GM12878 (cell line): ENCODE measurements at places on chromosomes 12 and 14. TPM values are rescaled to one million over a fixed set of nuclear protein-coding genes. Genes with fewer than 3 reads are reported as not detected.

The KRT82 gene
- not detected in 2 replicates for total RNA-seq

The SLC8A3 gene
- total RNA-seq, result 0.15 and 0.32 TPM in 2 replicates

The HNF1A gene
- total RNA-seq, result 0.10 TPM in 1 of 2 replicates, not detected in the other

DNA sequence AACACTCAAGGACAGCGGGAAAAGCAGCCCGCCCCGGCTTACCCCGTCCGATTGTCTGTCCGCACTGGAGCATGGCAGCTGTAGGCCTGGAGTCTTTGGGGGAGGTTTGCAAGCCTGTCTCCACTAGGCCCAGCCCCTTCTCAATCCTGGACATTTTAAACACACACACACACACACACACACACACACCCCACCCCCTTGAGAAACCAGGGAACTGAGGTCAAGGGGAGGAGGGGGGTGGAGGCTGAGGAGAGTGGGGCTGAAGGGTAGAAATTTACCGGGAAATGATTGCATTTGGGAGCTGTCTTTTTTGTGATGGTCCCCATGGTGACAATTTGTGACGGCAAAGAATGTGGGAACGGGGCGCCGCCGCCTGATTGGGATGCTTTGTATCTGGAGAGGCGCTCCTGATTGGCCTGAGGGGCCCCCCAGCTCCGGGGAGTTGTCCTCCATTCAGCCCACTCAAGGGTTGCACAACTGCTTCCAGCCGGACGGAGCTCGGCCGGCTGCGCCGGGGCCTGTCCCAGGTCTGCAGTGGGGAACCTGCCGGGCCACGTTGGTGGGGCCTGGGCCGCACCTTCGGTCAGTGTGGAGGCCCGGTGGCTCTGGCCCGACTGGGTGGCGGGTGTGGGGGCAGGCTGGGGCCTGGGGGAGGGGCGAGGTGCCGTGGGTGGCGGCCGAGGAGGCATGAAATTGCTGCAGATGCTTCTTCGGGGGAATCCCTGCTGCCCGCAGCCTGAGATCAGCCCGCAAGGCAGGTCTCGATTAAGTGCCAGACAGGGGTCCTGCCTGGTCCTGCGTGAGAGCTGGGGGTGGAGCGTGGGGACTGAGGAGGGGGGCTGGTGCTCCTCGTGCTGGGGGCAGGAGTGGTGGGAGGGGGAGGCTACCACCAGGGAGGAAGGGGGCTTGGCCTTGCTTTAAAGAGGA, at the start of gene FAM181A:
TSS of gene FAM181A (plus strand) at position 472 of the 927 bp plus-strand sequence. CDS start 942 bp downstream, outside the sequence.
- H3K27me3 ChIP-seq, result peaks cover 3% of the 10 kb centered on the region
- DNase-seq, result no peak
- no peak within 1 kb of the TSS for H3K4me3 ChIP-seq
- H3K36me3 ChIP-seq, result no peaks in the 10 kb centered on the region

DNA sequence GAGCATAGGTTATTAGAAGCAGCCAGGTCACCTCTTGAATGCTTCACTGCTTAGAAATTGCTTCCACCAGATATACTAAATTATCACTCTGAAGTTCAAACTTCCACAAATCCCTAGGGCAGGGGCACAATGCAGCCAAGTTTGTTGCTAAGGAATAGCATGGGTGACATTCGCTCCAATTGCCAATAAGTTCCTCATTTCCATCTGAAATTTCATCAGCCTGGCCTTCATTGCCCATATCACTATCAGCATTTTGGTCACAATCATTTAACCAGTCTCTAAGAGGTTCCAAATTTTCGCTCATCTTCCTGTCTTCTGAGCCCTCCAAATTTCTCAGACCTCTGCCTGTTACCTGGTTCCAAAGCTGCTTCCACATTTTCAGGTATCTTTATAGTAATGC, 356.1 kb downstream of the DAD1 start:
- H3K36me3 ChIP-seq, result no peaks in the 10 kb centered on the region
- H3K27ac ChIP-seq, result no peak overlapping the region
- no peak overlapping the region for H3K4me3 ChIP-seq
- no peak for DNase-seq

DNA sequence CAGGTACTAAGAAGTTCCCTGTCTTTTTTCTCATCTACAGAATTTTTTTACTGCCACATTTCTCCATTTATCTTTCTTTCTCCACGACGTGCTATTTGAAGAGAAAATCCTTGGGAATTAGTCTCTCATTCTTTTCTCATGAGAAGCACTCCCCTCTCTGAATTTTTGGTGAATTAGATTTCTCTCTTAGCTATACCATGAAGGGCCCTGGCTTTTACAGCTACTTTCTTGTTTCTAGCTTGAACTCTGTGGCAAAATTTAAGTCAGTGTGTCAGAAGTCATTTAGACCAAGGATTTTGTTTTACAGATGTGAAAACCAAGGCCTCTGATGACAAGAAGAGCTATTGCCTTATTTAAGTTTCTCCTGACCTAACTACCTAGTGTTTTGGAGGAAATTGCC, 213.1 kb downstream of the AEBP2 start:
- H3K36me3 ChIP-seq, result no peaks in the 10 kb centered on the region
- H3K4me3 ChIP-seq, result no peak overlapping the region
- H3K27me3 ChIP-seq, result no peaks in the 10 kb centered on the region
- DNase-seq, result no peak
- no peaks in the 10 kb centered on the region for H3K4me1 ChIP-seq

GRCh38 chr12:49388682-49389386, 21.6 kb downstream of the SPATS2 start:
- no peak for DNase-seq
- H3K4me3 ChIP-seq, result no peak overlapping the region
- H3K4me1 ChIP-seq, result no peaks in the 10 kb centered on the region
- H3K36me3 ChIP-seq, result peaks cover 19% of the 10 kb centered on the region; the same call in 1 of the 2 replicates

DNA sequence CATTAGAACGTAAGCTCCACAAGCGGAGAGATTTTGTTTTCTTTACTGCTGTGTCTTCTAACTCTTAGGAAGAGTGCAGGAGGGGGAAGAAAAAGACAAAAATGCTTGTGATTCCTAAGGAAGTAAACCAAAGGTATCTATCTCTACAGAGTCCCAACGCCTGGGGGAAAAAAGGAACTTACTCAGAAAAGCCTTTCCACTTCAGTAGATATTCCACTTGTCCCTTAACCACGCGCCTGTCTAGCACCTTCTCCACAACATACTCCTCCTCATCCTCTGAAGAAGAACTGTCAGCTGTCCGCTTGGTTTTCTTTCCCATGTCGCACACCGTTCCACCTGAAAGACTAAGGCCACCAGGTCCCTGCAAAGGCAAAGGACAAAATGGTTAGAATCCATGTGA, 22.6 kb downstream of the CBX5 start:
- H3K4me3 ChIP-seq, result no peak overlapping the region
- H3K27me3 ChIP-seq, result no peaks in the 10 kb centered on the region
- peaks cover 2% of the 10 kb centered on the region; the same call in 1 of the 2 replicates for H3K36me3 ChIP-seq
- no peak overlapping the region for H3K27ac ChIP-seq
- H3K4me1 ChIP-seq, result peaks cover 17% of the 10 kb centered on the region

GRCh38 chr12:68293347-68293746, 38.8 kb downstream of the MDM1 start:
- H3K4me1 ChIP-seq, result peaks cover 7% of the 10 kb centered on the region
- no peaks in the 10 kb centered on the region for H3K27me3 ChIP-seq
- H3K36me3 ChIP-seq, result no peaks in the 10 kb centered on the region
- no peak overlapping the region for H3K27ac ChIP-seq

DNA sequence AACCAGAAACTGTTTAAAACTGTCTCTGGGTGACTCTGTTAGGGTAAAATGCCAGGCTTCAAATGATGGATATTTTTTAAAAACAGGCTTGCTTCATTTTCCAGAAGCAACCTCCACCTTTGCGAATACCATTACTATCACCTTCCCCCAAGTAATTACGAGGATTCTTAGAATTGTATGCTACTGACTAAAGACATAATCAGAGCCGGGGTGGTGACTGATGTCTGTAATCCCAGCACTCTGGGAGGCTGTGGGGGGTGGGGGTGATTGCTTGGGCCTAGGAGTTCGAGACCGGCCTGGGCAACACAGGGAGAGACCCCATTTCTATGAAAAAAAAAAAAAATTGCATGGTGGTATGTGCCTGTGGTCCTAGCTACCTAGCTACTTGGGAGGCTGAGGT, 38.3 kb downstream of the FGD6 start:
- no peak overlapping the region for H3K4me3 ChIP-seq
- H3K4me1 ChIP-seq, result peaks cover 10% of the 10 kb centered on the region
- DNase-seq, result no peak
- H3K36me3 ChIP-seq, result no peaks in the 10 kb centered on the region

- H3K27me3 ChIP-seq, result no peaks in the 10 kb centered on the region
- H3K36me3 ChIP-seq, result peaks cover 7% of the 10 kb centered on the region; the same call in 1 of the 2 replicates
- DNase-seq, result no peak
Observed at GRCh38 chr12:118336123-118336522, 36.6 kb downstream of the TAOK3 start.

DNA sequence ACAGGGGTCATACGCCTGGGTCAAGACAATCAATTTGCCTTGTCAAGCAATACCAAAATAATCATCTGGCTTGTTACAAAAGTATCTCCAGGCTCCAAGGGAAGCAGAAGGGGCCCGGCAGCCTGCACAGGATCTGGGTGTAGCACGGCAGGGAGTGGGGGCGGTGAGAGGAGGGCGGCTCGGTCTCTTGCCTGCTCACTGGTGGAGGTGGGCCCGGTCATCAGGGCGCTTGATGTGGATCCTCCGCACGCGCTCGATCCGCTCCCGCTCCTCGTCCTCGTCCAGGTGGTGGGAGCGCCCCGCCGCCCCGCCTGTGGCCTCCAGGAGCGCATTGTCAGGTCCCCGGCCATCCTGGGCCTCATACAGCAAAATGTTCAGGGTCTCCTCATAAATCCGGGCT, 25.7 kb downstream of the KCTD10 start:
- no peak for DNase-seq
- H3K36me3 ChIP-seq, result peaks cover 30% of the 10 kb centered on the region
- no peak overlapping the region for H3K4me3 ChIP-seq
- H3K27ac ChIP-seq, result no peak overlapping the region
- no peaks in the 10 kb centered on the region for H3K4me1 ChIP-seq

DNA sequence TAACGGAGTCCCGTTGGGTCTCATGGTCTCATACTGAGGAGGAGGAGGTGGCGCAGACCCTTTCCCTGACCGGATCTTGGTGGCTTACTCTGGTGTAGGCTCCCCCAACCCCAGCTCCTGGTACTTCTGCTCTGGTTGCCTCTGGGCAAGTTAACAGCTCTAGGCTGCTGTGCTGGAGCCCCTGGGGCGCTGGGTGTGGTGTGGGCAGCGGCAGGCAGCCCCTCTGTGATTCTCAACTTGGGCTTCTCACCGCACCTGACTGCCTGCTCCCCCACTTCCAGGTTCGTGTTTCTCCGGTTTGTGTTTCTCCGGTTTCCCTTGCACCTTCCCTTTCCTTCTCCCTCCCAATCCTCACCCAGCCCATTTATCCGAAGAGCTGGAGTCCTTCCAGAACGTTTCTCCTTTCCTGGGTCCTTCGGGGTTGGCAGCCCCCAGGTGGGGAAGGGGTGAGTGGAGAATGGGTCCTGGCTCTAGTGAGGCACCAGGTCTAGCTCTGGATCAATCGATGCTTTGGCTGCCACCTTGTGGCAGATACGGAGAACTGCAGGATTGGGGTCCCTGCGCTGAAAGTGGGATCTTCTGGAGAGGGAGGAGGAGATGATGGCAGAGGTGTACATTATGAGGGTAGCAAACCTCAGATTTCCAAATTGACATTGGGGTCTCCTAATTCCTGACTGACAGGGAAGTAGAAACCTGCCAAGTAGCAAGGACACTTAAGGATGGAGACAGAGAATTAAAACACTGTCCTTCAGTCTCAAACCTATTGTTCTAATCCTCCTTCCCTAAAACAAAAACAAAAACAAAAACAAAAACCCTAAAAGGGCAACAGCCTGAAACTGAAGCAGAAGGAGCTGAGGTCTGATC, 8.3 kb downstream of the CISTR start:
- H3K36me3 ChIP-seq, result no peaks in the 10 kb centered on the region
- H3K4me1 ChIP-seq, result peaks cover 3% of the 10 kb centered on the region
- no peak overlapping the region for H3K4me3 ChIP-seq
- peaks cover 21% of the 10 kb centered on the region for H3K27me3 ChIP-seq
- DNase-seq, result no peak

DNA sequence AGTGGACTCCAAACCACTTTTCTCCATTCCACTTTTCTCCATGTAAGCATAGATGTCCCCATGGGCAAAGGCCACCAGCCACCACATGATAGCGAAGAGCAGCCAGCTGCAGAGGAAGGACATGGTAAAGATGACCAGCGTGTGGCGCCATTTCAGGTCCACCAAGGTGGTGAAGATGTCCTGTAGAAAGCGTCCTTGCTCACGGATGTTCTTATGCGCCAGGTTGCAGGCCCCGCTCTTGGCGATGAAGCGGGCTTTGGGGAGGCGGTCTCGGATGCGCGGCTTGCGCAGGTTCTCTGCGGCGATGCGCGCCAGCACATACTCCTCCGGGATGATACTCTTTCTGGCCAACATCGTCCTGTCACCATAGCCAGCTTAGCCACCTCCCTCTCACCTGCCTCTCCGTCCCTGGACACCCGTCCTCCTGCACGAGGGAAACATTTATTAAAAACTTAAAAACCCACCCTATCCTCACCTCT, 1.2 kb downstream of the KCNJ8 start:
- no peak overlapping the region for H3K4me3 ChIP-seq
- H3K36me3 ChIP-seq, result no peaks in the 10 kb centered on the region
- no peak overlapping the region for H3K27ac ChIP-seq
- H3K27me3 ChIP-seq, result peaks cover 8% of the 10 kb centered on the region; the same call in 1 of the 2 replicates
- DNase-seq, result no peak
- H3K4me1 ChIP-seq, result no peaks in the 10 kb centered on the region

GRCh38 chr12:2825132-2825531, 9.7 kb downstream of the NRIP2 start:
- no peaks in the 10 kb centered on the region for H3K4me1 ChIP-seq
- no peak for DNase-seq
- H3K27ac ChIP-seq, result no peak overlapping the region
- peaks cover 18% of the 10 kb centered on the region for H3K36me3 ChIP-seq

DNA sequence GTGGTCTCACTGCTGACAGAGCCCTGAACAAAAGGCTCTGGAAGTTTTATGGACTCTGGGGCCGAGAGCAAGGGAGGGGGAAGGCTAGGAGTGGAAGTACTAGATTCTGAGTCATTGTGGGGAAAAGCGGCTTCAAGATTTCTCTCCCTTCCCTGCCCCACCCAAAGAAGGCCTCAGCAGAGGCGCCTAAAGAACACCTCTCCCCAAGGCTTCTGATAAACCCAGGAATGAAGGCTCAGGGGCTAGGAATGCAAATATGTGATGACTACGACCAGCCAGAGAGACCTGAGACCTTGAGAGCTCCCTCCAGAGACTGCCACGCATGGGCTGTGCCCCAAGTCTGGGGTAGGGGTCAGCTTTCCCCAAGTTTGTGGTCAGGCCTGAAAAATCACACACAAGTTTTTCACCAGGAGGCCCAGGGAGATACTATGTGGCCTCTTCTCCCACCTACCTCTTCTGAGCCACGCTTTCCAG, 130.7 kb upstream of the HIF1A start:
- no peak overlapping the region for H3K4me3 ChIP-seq
- H3K4me1 ChIP-seq, result peaks cover 26% of the 10 kb centered on the region
- H3K36me3 ChIP-seq, result no peaks in the 10 kb centered on the region
- H3K27ac ChIP-seq, result no peak overlapping the region
- no peaks in the 10 kb centered on the region for H3K27me3 ChIP-seq

GRCh38 chr12:95608252-95609033, 57.2 kb upstream of the USP44 start:
- H3K27ac ChIP-seq, result no peak overlapping the region
- H3K27me3 ChIP-seq, result peaks cover 6% of the 10 kb centered on the region
- H3K4me1 ChIP-seq, result no peaks in the 10 kb centered on the region
- no peaks in the 10 kb centered on the region for H3K36me3 ChIP-seq
- no peak for DNase-seq

- no peaks in the 10 kb centered on the region for H3K4me1 ChIP-seq
- DNase-seq, result no peak
- no peaks in the 10 kb centered on the region for H3K36me3 ChIP-seq
- no peak overlapping the region for H3K27ac ChIP-seq
Observed at GRCh38 chr12:41106315-41106714, 81.8 kb upstream of the PDZRN4 start.
